ENCODE measurements at places on chromosomes 2 and 18.

DNA sequence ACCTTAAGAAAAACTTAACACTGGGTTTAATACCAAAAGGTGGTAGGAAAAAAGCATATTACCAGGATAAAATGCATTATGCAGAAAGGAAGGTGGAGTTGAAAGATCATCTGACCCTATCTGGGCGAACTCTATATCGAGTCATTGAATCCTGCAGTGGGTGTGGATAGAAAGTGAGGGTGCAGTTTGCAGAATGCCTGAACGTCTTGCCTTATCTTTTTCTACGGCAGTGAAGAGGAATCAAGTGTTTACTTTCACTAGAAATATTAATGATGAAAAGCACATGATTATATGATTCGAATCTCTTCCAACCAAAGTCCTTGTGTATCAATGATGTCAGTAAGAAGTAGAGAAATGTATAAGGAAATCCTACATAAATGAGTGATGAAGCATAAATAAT lies 4.3 kb upstream of the CAVIN2 start:
- H3K4me1 ChIP-seq = peaks cover 1% of the 10 kb centered on the region
- no peak for DNase-seq
- H3K36me3 ChIP-seq = peaks cover 6% of the 10 kb centered on the region

DNA sequence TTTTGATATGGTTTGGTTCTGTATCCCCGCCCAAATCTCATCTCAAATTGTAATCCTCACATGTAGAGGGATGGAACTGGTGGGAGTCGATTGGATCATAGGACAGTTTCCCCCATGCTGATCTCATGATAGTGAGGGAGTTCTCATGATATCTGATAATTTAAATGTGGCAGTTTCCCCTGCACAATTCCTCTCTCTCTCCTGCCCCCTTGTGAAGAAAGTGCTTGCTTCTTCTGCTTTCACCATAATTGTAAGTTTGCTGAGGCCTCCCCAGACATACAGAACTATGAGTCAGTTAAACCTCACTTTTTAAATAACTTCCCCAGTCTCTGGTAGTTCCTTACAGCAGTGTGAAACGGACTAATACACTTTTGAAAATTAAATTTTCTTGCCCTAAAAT lies 12.3 kb upstream of the KCNJ3 start:
- H3K36me3 ChIP-seq = no peaks in the 10 kb centered on the region
- no peak for DNase-seq
- no peak overlapping the region for H3K27ac ChIP-seq
- no peak overlapping the region for H3K4me3 ChIP-seq

DNA sequence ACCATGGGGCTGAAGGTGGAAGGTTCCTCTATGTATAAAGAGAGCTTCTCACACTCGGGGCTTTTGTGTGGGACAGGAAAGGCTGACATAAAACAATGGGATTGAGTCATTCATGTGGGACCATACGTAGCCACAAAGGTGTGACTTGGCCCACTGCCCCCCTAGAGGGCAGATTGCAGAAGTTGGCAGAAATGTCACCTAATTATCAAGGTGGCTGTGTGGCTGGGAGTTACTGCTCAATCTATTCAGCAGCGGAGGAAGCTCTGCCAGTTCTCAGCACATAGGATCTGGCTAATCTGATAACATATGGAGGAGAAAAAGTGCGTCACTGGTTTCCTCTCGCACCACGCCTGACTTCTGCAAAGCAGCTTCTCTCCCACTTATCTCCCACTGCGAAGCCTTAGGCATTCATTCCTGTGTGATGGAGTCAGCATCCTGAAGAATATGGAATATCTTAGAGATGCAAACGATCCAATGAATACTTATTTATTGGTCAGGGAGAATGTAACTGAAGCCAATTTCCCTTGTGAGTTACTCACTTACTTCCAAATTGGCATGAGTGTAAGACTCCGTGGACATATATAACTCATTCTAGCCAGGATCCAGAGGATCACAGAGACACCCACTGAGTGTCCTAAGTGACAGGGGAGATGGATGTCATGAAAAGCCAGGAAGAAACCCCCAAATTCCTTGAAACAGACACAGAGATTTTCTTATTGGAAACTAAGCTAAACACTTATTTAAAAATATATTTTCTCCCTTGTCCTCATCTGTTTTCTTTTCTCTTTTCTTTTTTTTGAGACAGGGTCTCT lies 344.8 kb downstream of the TGIF1 start:
- H3K27ac ChIP-seq = no peak overlapping the region
- H3K27me3 ChIP-seq = peaks cover 41% of the 10 kb centered on the region
- H3K4me1 ChIP-seq = no peaks in the 10 kb centered on the region
- no peak for DNase-seq
- no peak overlapping the region for H3K4me3 ChIP-seq

- H3K36me3 ChIP-seq = no peaks in the 10 kb centered on the region
Observed at GRCh38 chr2:86632672-86633071, 9.0 kb upstream of the RNF103 start.

DNA sequence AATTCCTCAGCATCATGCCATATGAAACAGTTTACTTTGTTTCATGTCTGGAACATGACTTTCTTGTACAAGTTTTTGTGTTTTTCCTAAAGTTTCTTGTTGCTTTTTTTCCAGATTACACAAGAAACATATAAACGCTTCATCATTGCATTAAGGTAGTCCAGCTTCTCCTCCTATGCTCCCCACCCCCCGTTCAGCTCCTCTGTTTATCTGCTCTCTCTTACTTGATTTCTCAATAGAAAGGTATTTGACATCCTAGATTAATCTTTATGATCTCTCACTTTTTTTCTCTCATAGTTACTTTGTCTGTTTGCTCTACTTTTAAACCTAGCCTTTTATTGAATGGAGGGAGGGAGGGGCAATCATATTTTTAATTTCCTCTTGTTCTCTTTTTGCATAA lies 25.4 kb downstream of the SLC40A1 start:
- no peak overlapping the region for H3K27ac ChIP-seq
- H3K4me1 ChIP-seq = peaks cover 21% of the 10 kb centered on the region
- no peak overlapping the region for H3K4me3 ChIP-seq
- H3K27me3 ChIP-seq = no peaks in the 10 kb centered on the region

DNA sequence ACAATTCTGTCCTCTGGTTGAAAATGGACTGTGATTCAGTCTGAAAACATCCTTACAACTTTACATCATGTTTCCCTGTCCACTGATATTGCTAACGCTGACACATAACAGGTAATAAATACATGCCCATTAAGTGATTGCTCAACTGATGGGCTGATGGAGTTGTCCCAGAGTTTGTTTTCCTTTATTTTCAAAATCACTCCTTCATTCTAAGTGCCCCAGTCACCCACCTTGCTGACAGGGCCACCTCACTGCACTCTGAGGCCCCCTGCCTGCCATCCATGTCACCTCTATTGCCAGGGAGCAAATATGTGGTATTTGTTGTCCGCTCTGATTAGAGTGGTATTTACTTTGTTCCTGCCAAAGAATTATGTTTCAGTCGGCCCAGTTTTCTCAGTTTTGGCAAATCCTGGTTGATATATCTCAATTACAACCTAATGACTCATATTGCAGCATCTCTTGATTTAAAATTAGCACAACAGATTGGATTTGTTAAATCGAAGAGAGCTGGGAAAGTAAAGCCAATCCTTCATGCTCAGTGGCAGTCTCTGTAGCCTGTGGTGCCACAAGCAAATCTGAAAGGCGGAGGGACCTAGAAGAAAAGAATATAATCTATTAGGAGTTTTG lies 105.1 kb downstream of the RDH14 start:
- H3K4me1 ChIP-seq = no peaks in the 10 kb centered on the region
- no peaks in the 10 kb centered on the region for H3K36me3 ChIP-seq
- DNase-seq = no peak

DNA sequence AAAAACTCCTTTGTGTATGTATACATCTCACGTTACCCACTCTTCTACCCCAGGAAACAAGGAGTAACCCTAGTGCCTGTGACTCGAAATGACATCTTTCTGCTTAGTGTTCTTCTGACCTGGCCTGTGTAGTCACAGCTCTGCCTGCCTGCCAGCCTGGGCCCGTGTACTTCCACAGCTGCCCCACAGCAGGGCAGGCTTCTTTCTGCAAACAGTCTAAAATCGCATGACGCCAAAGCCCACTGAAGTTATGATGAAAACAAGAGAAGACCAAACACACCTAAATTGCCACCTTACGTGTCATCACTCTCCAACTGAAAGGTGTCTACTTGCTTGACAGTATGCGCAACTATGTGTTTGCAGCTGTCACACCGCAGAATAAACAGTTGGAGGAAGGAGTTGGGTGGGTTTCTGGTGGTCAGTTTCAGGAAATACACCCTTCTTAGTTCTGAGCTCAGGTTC lies 1.5 kb downstream of the GAREM1 start:
- peaks cover 51% of the 10 kb centered on the region for H3K27me3 ChIP-seq
- peaks cover 2% of the 10 kb centered on the region for H3K36me3 ChIP-seq
- peaks cover 24% of the 10 kb centered on the region for H3K4me1 ChIP-seq
- DNase-seq = no peak
- peak overlapping the region; percentile 89 for H3K4me3 ChIP-seq
- no peak overlapping the region for H3K27ac ChIP-seq

DNA sequence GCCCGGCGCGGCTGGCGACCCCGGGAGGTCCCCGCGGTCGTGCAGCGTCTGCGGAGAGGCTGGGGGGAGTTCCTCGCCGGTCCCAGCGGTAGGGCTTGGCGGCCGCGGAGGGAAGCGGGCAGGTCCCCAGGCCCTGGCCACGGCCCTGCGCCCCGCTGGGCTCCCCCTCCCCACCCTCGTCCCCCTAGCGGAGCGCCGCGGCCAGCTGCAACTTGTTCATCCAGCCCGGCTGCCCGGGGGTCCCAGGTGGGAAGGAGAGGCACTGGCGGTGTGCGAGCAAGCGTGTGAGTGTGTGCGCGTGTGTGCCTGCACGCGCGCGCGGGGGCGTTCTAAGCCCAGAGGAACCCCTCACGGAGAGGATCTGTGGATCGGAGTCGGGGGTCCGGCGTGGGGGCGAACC lies 1.3 kb downstream of the PTPRM start:
- H3K4me3 ChIP-seq = peak overlapping the region; percentile 55
- H3K36me3 ChIP-seq = no peaks in the 10 kb centered on the region
- no peak overlapping the region for H3K27ac ChIP-seq
- H3K4me1 ChIP-seq = peaks cover 2% of the 10 kb centered on the region
- peaks cover 22% of the 10 kb centered on the region for H3K27me3 ChIP-seq

DNA sequence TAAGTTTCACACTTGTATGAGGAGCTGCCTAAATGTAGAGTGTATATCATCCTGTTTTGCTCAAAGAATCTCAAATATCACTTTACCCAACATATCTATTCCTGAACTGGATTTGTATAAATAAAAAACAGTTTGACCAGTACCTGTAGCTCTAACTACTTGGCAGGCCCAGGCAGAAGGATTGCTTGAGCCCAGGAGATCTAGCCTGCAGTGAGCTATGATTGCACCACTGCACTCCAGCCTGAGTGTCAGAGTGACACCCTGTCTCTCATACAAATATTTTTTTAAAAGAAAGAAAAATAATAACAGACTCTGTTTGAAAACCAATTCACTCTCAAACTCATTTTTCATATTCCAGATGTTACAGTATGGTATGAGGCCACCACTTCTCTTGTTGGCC lies 7.7 kb upstream of the LIMS2 start:
- no peak overlapping the region for H3K27ac ChIP-seq
- no peak overlapping the region for H3K4me3 ChIP-seq
- no peaks in the 10 kb centered on the region for H3K4me1 ChIP-seq
- H3K36me3 ChIP-seq = peaks cover 6% of the 10 kb centered on the region
- peaks cover 36% of the 10 kb centered on the region for H3K27me3 ChIP-seq

GRCh38 chr18:41150316-41150715 lies 804.7 kb upstream of the PIK3C3 start:
- DNase-seq = no peak
- H3K4me3 ChIP-seq = no peak overlapping the region
- H3K36me3 ChIP-seq = no peaks in the 10 kb centered on the region
- no peaks in the 10 kb centered on the region for H3K27me3 ChIP-seq
